NCI-H2107 (cell line): ENCODE measurements at places on chromosomes 6 and 20.
A peak's percentile ranks its signal among the peaks of the same experiment; 100 is the strongest.

GRCh38 chr20:25233016-25233772 lies 14.7 kb upstream of the PYGB start:
- DNase-seq, result no peak

- DNase-seq, result no peak
Observed at GRCh38 chr6:157063176-157063905, 260.0 kb downstream of the TMEM242 start.

- DNase-seq, result no peak
Observed at GRCh38 chr20:59664421-59664941, 60.1 kb downstream of the PHACTR3 start.

DNA sequence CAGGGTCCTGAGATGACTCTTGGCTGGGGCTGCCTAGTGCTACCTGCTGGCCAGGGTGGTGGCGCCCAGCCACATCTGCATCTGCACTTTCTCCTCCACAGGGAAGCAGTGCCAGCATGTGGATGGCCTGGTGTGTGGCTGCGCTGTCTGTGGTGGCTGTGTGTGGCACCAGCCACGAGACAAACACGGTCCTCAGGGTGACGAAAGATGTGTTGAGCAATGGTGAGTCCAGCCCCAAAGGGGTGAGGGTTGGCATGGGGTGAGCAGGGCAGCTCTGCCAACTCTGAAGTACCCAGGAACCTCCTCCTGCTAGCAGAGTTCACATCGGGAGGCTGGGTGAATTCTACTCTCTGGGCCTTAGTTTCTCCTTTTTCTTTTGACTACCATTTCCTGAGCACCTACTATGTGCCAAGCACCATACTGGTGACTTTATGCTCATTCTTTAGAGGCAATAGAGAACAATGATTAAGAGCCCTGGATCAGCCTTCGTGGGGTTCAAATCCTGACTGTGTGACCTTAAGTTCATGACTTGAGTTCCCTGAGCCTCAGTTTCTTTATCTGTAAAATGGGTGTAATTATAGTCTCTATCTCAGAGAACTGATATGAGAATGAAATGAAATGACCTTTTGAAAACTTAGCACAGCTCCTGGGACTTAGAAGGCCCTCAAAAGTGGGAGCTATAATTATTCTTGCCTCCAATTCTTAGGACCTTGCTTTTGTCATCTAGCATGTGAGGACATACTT lies 2.1 kb downstream of the BPIFB4 start:
- no peak for DNase-seq

GRCh38 chr6:51494342-51494741 lies 593.1 kb downstream of the PKHD1 start:
- DNase-seq, result no peak

- no peak for DNase-seq
Observed at GRCh38 chr6:154953644-154954043, 41.5 kb upstream of the TIAM2 start.

DNA sequence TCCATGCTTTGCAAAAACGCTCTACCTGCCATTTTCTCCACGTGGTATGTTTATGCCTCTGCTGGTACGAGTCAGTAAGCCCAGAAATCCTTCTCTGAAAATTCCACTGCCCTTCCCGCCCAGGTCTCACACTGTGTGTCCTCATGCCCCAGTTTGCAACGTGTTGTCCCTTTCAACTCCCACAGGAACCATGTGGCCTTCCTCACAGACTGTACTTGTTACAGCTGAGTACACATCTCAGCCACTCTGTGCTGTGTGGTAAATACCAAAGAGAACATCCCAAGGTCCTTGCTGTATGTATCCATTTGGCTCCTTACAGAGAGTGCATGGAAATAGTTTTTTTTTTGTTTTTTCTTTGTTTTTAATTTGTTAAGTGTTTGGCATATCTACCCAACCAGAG lies 56.9 kb downstream of the RTN4IP1 start:
- no peak for DNase-seq

- no peak for DNase-seq
Observed at GRCh38 chr6:49479308-49479970, 16.3 kb downstream of the CENPQ start.

- peak; percentile 22 for DNase-seq
Observed at GRCh38 chr20:59403261-59403961, 103.0 kb downstream of the EDN3 start.

DNA sequence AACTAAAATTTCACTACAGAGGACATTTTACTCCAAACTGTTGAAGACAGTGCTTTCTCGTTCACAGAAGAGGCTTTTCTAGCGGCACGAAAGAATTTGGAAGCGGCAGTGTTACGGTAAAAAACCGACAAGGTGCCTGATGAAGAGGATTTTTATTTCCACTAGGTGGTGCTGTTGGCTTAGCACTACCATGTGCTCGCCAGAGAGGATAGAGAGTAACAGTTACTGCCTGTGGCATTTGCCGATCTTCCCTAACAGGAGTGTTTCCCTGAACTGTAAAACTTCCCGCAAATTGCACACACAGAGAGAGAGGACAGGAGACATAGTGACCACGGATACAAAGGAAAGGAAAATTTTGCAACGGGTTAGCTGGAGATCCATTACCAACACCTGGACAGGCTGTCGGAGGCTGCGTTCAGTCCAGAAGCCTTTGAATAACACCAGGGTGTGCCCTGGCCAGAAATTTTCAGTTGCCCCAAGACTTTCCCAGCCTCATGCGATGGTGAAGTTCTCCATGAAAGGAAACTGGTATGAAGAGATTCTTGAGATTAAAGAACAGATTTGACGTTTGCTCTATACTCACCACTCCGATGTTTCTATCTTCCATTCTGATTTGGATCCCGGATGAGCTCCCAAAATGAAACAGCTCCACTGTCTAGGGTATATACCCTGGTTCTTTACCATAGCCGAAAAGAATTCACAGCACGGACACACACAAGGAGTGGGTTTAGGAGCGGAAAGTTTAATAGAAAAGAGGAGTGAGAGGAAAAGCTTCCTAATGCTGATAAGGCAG lies 48.1 kb downstream of the HLA-DPB1 start:
- no peak for DNase-seq

DNA sequence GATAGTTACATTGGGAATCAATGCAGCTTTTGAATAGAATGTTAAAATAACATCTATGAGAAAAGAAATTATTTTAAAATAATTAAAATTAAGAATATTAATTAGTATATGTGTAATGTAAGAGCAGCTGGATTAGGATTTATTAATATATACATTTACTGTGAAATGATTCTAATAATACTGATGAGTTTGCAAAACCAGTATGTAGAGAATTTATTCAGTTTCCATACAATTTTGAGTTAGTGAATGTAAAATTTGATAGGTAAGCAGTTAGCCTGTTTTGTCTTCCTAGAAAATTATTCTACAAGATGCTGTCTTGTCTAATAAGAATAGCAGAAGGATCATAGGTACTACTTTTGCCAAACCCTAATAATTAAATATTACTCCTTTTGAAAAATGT lies 70.6 kb downstream of the STXBP5 start:
- no peak for DNase-seq

- peak; percentile 49 for DNase-seq
Observed at GRCh38 chr6:112163295-112164257, 76.2 kb downstream of the FAM229B start.

- no peak for DNase-seq
Observed at GRCh38 chr20:31835977-31836852, 9.2 kb downstream of the FOXS1 start.

DNA sequence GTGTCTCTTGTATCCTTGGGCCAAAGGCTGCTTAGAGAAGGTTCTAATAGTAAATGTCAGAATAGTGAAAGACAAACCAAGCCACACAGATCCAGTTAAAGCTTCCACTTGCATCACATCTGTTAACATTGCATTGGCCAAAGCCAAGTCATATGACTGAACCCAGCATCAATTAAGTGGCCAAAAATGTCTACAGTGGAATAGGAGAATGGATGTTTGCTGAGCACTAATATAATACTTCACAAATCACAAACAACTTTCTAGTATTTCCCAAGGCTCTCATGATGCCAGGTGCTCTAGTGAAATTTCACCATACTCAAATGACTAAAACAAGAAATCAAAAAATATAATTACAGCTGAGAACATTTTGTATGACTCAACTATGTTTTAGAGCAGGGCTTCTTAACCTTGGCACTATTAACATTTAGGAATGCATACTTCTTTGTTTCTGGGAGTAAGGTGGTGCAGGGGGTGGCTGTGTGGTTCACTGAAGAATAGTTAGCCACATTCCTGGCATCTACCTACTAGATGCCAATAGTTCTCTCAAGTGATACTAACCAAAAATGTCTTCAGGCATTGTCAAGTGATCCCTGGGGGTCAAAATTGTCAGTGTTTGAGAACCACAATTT lies 148.0 kb upstream of the SPTLC3 start:
- no peak for DNase-seq

DNA sequence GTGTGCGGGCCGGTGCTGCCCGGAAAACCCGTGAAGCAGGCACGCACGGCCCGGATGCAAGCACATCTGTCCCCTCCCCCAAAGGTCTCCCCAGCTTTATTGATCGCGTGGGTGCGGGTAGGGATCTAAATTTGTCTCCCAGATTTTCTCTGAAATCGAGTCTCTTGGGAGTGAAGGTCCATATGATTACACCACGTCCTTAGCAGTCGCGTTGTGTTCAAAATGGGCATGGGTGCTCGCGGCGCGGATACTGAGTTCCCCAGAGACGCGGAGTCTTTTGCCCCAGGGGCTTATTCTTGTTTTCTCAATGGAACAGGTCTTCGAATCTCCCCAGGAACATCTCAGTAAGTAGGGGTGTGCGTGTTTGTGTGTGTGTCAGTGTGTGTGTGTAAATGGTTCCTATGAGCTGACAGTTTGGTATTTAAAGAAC lies 2.8 kb upstream of the ZNF292 start:
- no peak for DNase-seq

GRCh38 chr20:61236713-61237112 lies 15.3 kb upstream of the CDH4 start:
- DNase-seq, result no peak

DNA sequence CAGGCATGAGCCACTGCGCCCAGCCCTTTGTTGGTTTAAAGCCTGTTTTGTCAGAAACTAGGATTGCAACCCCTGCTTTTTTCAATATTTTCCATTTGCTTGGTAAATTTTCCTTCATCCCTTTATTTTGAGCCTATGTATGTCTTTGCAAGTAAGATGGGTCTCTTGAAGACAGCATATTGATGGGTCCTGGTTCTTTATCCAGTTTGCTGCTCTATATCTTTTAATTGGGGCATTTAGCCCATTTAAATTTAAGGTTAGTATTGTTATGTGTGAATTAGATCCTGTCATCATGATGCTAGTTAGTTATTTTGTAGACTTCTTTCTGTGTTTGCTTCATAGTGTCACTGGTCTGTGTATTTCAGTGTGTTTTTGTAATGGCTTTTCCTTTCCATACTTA lies 46.8 kb downstream of the ZC2HC1B start:
- DNase-seq, result no peak

- DNase-seq, result no peak
Observed at GRCh38 chr20:35635652-35636051, 20.0 kb downstream of the SPAG4 start.

GRCh38 chr6:54135665-54136369 lies 24.6 kb downstream of the MLIP start:
- no peak for DNase-seq

DNA sequence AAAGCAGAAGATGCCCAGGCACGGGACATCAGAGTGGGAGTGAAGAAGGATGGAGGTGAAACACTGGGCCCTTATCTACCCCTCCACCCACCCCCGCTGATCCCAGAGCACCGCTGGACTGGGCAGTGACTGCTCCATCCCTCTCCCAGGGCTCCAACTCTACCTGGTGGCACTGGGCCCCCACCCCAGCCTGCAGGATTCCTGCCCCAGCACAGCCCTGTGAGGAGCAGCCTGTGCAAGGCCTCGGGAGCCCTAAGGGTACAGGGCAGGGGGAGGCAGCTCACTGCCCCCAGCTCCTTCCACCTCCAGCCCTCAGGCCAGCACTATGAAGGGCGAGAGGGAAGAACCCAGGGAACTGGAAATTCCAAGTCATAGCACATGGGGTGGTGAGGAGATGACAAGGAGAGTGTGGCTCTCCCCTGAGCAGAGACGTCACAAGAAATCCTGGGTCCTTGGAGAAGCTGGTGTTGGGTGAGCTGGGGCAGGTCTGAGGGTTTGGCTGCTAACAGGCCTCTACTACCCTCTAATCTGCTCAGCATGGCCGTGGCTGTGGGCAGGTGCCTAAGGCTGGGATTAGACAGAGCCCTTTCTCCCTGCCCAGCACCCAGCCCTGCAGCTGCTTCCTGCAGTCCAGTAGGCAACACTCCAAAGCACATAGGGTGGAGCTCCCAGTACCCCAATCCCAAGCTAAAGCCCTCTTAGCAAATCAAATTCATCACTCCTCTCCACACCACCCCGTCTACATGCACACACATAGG lies 3.5 kb downstream of the CST3 start:
- no peak for DNase-seq

GRCh38 chr20:58886546-58886945 lies 34.0 kb downstream of the GNAS start:
- DNase-seq, result no peak

- no peak for DNase-seq
Observed at GRCh38 chr6:118774581-118774980, 119.4 kb upstream of the ASF1A start.

GRCh38 chr20:38326309-38326708 lies 20.0 kb upstream of the LBP start:
- no peak for DNase-seq

DNA sequence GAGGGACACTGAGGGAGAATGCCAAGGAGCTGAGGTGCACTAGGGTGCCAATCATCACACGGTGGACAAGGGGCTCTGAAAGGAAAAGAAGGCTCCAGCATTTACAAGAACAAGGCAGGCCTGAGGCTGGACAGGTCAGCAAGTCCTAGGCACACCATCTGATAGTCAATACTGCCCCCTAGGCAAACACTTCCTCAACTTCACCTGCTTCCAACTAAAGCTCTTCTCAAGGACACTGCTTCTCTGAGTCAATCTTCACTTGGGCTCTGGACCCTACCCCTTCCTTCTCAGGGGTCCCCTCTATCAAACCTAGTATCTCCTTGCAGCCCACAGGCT lies 37.7 kb upstream of the SLC4A11 start:
- DNase-seq, result no peak

DNA sequence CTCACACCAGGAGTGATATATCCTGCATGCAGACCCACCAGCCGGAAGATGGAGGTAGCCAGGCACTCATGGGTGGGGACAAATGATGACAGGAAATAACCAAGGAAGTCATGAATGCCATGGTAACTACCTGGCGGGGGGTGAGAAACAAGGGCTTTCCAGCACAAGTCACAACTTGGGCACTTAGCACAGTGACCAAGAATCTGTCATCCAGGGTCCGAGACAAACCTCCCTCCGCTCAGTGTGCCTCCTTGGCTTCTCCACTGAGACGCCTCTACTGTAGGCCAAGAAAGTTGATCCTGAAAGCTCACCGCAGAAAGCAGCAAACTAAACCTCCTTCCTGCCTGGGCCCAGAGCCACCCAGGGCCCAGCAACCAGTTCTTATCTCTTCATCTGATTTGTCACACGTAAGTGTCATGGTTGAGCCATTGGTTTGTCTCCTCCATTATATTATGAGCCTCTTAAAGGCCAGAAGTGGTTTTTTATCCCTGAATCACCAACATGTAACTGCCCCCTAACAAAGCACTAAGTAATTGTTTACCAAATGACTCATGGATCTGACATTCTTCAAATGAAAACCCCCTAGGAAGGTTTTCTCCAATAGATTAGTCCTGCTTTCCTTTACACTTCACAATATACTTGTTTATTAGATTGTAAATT lies 84.3 kb upstream of the TAB2 start:
- DNase-seq, result no peak
